NCI-H226 (cell line): ENCODE measurements at places on chromosomes 1 and 21.

DNA sequence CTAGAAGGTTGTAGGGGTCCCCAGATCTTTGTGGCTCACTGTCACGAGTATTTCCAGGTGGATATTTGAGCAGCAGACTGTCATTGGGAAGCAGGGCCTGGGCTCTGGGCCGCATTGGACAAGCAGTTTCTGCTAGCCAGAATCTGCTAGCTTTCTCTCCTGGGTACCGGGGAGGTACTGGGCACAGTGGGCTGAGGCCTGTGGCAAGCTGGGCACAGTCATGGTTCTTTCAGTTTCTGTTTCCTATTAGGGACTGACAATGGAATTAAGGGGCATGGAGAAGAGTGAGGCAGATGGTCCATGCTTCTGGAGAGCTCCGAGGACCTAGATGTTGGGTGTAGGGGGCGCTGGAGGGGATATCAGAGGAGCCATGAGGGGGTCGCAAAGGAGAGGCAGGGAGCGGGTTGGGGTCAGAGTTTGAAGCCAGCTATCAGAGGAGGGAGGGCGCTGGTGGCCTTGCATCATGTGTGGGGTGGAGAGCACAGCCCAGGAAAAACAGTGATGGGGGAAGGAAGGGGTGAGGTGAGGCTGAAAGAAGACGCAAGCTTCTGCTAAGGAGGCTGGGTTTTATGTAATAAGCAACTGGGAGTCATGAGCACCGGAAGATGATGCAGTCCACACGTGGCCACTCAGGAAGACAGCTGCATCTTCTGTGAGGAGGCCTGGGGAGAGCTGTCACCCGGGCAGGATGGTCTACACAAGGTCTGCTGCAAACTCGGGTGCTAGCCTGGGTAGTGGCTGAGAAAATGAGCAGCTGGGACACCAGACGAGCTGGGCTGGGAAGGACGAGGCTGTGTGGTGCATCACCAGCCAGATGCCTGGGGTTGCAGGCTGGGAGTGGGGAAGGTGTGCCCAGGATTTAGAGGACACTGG, 72.7 kb downstream of the IER5 start:
- DNase-seq = no peak

DNA sequence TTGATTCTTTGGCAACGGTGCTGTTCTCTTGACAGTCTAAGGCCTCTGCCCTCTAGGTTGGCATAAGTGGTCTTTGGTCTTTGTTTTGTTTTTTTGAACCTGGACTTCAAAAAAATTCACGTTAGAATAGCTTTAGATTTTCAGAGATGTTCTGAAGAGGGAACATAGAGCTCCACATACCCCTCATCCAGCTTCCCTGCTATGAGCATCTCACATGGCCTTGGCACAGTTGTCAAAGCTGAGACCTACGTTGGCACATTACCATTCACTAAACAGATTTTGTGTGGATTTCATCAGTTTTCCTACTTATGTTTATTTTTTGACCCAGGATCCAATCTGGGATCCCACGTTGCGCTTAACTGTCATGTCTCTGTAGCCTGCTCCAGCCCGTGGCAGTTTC, 60.8 kb downstream of the ARHGEF10L start:
- no peak for DNase-seq

- DNase-seq = no peak
These were observed 1.3 kb downstream of the FGR start for GRCh38 chr1:27633640-27634176.

DNA sequence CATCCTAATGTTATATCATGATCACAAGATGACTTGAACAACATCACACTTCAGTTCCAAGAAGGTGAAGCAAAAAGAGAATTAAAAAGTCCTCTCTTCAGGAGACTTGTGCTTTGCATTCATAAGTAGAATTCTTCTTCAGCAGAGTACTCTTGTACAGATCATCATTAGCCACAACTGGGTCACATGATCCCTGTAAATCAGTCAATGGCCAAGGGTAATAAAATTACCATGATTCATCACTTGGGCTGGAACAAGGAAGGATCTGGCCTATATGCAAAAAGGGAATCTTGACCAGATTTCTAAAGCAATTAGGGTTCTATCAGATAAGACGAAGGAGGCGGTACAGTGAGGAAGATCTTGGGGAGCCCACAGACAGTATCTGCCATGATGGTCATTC, 458.0 kb upstream of the DEPDC1 start:
- DNase-seq = peak; percentile 31

DNA sequence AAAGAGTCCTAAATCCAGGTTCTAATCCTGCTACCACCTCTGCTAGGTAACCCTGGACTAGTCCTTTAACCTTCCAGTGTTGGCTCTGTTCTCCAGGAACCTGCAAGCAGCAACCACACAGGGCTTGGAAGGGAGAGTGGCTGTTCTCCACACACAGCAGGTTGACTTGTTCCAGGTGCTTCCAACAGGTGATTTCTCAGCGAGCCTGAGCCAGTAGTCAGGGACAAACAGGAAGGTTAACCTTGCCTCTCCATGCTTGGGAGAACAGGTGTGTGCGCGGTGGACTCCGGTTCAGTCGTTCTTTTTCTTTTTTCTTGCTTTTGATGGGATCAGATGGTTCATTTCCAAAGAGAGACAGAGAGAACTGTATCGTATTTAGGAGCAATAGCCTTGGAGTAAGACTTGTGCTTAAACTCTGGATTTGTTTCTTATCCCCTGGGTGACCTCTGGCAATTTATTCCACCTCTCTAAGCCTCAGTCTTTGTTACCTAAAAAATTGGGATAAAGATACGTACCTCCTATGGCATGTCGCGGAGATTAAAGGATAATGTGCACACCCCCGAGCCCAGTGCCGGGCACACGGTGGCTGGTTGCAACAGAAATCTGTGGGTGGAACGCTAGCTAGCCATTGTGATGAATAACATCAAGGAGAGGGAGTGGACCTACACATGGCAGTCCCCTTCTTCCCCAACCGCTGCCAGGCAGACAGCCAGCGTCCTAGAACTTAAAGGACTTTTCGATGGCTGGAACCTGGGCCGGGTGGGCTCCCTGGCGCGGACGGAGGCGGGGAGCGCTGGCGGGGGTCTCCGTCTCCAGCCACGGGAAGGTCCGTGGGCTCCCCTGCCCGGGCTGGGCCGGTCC, 583 bp upstream of the CACHD1 start:
- no peak for DNase-seq

DNA sequence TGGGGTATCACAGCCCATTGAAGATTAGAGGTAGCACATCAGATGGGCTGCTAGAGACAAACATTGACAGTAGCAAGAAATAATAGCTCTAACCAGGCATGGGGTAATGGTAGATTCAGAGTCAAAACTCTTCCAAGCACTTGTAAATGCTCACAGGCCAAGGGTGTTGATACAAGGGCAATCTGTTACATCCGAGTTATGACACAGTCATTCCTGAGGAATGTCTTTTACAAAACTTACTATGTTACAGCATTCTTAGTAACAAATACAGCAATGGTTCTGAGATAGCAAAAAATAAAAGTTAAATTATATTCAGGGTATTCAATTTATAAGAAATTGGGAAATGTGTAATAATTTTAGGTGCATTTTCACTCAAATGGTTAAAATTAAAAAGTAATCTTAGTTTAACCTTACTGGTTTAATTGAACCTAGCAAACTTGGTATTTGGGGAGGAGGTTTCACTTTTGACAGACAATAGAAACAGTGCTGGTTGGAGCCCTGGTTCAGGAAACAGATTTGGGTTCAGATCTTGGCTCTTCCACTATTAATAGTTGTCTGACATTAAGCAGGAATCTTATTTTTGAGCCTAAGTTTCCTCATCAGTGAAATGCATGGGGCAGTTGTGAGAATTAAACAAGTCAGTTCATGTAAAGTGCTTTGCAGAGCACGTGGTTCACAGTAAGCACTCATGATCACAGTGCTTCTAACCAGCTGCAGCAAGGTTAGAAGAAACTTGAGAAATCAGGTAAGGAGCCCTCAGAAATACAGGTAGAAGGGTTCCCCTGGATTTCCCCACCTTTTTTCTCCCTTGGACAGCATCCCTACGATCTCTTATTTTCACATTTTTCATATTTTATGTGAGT, 4.4 kb downstream of the ST3GAL3 start:
- peak; percentile 81 for DNase-seq

DNA sequence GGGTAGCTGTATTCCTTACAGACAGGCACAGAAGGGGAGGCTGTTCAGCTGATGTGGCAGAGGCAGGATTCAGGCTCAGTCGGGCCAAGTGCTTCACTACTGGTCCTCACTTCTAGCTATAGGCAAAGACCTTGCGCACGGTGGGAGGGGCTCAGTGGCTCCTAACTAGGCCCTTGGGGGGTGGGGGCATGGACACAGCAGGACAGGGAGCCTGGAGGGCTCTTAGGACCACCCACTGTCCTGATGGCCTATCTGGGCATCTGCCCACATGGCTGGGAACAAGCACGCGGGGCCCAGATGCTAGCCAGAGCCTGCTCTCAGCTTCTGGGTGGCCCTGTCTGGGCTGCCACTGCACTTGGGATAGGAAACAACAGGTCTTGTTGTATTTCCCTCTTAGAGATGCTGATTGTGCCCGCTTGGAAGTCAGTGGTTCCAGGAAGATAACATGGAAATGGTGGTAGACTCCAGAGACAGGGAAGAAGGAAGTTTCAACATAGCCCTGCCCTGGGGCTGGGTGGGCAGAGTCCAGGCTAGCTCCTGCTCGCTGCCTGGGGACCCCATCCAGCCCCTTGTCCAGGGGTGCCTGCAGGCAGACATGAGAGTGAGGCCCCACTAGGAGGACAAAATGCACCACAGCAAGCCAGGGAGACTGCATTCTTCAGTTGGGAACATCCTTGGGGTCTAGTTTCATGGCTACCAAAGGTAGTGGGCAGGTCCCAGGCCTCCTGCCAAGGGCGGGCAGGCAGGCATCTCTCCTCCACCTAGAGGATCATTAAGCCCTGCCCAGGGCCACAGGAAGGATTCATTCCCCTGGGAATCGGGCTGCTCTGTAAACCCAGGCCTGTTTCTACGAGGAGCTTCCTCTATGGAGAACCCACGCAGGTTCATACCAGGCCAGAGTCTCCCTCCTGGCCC, 102.5 kb downstream of the BCAR3 start:
- DNase-seq = no peak

GRCh38 chr1:6627841-6628545, 3.3 kb downstream of the THAP3 start:
- DNase-seq = no peak

DNA sequence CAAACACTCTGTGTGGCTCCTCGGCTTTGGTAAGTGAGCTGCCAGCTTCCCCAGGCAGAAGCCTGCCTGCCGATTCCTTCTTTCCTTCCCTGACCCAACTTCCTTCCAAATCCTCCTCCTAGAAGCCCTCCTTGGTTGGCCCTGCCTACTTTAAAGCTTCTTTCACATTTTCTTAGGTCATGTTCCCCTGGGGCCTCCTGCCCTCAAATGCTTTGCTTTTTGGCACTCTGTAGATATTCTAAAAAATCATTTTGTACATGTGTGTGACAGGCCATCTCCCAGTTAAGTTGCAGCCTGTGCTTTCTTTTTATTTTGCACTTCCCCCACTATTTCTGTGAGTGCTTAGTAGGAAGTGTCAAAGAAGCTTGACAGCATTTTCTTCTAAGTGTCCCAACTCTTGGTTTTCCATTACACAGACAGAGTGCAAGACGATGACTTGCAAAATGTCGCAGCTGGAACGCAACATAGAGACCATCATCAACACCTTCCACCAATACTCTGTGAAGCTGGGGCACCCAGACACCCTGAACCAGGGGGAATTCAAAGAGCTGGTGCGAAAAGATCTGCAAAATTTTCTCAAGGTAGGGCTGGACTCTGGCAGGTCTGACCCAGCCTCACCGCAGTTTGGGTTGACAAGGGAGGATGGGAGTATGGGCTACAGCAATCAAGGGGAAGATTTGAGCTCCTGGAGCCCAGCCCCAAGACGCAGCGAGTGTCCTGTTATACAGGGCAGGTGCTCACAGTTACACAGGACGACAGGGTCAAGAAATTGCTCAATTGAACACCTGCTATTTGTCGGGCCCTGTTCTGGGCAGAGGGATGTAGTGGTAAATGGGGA, at the start of gene S100A9:
Gene S100A9, plus strand, starts transcription at position 2 of the 838 bp plus-strand sequence. Its CDS starts 430 bp downstream, at position 432.
- DNase-seq = no peak

- DNase-seq = no peak
These were observed 255.7 kb upstream of the JUN start for GRCh38 chr1:59039551-59039950.

- no peak for DNase-seq
These were observed 10.2 kb upstream of the TARBP1 start for GRCh38 chr1:234489007-234489697.

- DNase-seq = no peak
These were observed 286.9 kb downstream of the DISC1 start for GRCh38 chr1:231913493-231913892.

DNA sequence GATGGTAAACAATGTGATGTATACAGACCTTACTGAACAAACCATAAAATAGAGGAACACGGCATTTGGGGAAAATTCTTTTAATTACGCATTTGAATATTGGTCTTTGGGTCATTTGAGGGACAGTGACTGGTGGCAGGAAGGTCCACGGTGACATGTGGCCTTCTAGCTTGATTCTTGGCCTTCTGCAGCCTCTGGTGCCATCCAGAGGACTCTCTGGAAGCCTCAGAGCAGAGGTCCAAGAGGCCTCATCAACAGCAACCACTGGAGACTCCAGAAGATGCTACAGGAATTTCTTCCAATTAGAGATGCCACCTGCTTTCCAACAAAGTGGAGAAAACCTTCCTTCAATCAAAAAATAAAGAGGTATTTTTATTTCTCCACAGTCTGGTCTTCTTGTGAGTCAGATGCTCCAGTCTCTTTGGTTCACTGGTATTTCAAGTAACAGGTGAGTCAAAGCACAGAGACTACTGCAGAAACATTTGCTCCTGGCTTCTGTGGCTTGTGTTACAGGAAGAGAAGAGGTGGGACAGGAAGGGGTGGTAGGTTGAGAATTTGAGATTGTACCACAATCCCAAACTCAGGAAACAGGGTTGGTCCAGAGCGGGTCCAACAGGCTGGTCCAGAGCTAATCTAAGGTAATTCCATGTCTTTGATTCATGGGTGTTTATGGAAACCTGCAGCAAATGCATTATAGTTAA, 2.7 kb upstream of the F5 start:
- DNase-seq = no peak

- no peak for DNase-seq
These were observed 2.7 kb upstream of the LPGAT1 start for GRCh38 chr1:211833174-211833820.

DNA sequence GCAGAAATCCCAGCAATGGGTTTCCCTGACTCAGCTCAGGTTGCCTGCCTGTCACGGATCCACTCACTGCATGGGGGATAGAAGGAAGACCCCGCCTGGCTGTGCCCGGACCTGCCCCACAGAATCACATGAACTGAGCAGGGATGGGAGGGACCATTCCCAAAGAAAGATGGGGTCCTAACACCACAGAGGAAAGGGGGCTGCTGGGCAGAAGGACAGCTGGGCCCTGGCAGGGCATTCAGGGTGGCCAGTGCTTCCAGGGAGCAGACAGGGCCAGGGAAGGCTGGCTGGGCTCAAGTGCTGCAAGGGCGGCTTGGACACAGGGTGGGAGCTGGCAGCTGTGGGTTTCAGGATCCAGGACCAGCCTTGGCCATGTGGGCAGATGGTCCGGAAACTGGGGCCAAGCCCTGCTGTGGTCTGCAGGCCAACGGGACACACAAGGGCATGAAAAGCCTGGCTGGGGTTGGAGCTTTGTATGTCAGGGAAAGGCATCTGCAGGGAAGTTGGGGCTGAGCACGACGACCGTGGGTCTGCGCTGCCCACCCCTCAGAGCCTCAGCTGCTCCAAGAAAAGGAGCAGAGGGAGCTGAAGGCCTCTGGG, 723.9 kb downstream of the PTPRU start:
- DNase-seq = no peak
